Mesothelial cell of epicardium (in vitro differentiated cells): ENCODE measurements at places on chromosomes 11 and 22. TPM values are rescaled to one million over a fixed set of nuclear protein-coding genes. Genes with fewer than 3 reads are reported as not detected.

GRCh38 chr11:26510756-26511155 lies 61.3 kb downstream of the MUC15 start:
- no peak for DNase-seq

Gene CYP2D6
- total RNA-seq: 6.3 to 7.2 TPM (median 6.4 TPM) in 3 replicates

Gene TRPM5
- 6.9 to 7.7 TPM (median 7.2 TPM) in 3 replicates for total RNA-seq

Gene TSSK2
- not detected in 3 replicates for total RNA-seq

Gene CD81
- total RNA-seq: 409 to 415 TPM (median 410 TPM) in 3 replicates
